ENCODE measurements at places on chromosomes 1 and 21.

GRCh38 chr1:218664385-218665170, 319.4 kb downstream of the TGFB2 start:
- DNase-seq, result peak; percentile 78

GRCh38 chr1:114468047-114468446, 43.0 kb downstream of the TRIM33 start:
- no peak for DNase-seq

- DNase-seq, result no peak
Observed at GRCh38 chr1:71706029-71706671, 576.2 kb downstream of the NEGR1 start.

DNA sequence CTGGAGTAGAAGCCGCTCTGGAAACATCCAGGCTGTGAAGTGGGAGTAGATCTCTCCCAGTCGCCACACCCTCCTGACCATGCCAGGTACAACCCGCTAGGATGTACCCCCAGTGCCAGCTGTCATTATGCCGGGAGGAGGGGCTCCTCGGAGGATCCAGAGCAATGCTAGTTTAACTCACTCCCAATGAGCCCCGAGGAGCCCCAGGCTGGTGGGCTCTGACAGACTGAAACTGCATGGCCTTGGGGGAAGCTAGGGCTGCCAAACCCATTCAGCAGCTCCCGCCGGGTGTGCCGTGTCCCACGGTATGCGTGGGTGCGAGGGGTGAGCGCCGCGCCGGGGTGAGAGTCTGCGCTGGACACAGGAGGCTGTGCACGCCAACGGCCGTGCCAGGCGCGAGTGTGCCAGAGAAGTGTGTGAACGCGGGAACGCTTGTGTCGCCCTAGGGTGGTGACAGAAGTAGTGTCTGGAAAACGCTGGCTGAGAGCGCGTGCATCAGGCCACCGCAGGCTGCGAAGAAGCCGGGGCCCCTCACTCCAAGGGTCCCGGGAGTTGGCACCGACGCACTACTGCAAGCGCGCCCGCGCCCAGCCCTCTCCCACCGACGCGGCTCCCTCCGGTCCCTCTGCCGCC, 177.1 kb upstream of the EDN2 start:
- DNase-seq, result no peak

All from iris pigment epithelial cell (primary cell).